ENCODE measurements at places on chromosomes 3 and 15.

DNA sequence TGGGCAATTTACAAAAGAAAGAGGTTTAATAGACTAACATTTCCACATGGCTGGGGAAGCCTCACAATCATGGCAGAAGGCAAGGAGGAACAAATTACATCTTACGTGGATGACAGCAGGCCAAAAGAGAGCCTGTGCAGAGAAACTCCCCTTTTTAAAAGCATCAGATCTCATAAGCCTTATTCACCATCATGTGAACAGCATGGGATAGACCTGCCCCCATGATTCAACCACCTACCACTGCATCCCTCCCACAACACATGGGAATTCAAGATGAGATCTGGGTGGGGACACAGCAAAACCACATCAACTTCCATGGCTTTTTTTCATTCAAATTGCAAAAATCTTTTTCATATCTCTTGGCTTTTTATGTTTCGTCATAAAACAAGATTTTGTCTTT lies 67.6 kb upstream of the GADL1 start:
- DNase-seq, result no peak

GRCh38 chr3:23461069-23461468 lies 257.9 kb downstream of the UBE2E2 start:
- DNase-seq, result no peak

GRCh38 chr3:56806407-56806806 lies 4.7 kb upstream of the ARHGEF3 start:
- DNase-seq, result no peak

GRCh38 chr3:3080309-3080708 lies 29.9 kb downstream of the IL5RA start:
- DNase-seq, result no peak

DNA sequence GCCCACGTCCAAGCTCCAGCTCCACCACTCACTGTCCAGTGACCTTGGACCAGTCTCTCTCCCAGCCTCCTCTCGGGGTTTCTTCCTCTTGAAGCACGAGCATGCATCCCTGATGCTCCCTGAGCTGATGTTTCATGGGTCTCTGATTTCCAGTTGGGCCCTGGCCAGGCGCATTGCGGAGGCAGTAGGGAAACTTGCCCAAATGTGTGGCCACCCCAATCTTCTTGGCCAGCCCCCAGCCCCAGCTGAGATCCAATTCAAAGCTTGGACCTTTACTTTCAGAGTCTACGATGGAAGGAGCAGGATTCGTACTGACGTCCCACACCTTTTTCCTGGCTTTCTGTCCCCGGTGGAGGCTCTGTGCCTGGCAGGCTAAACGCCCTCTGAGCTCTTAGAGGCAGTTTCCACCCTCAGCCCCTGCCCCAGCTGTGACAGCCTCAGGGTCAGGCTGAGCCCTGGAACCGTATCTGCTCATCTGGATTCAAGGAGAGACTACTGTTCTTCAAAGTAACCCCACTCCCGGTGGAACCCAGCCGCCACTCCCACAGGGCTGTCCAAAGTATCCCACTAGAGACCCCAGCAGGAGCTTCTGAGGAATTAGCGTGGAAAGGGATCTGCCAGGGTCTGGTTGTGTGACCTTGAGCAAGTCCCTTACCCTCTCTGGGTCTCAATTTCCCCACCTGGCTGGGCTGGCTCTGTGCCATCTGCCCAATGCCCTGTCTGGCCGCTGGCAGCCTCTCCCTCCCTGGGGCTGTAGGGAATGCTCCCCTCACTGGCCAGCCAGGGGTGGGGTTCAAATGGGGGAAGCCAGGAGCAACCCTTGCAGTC lies 37.4 kb downstream of the CPN2 start:
- no peak for DNase-seq

- DNase-seq, result no peak
Observed at GRCh38 chr3:104244680-104245220, 1122.0 kb upstream of the ALCAM start.

GRCh38 chr15:45640616-45641015 lies 5.8 kb downstream of the SQOR start:
- DNase-seq, result no peak

- DNase-seq, result no peak
Observed at GRCh38 chr3:101253396-101253795, 67.0 kb downstream of the IMPG2 start.

DNA sequence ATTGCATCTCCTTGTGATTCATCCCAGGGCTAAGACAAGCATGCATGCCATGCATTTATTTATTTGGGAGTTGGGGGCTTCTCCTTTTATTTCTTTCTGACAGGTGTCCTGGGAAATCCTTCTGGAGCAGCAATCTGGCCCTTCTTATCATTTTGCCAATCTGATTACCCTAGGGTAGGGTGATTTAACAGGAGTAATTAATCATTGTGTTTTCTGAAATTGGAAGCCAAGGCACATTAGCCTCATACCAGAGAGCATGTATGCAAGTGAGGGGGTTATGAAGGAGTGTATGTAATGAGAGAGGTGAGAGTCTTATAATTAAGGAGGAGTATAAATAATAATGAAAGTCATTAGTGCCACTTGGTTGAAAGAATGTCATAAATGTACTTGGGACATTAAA lies 37.4 kb upstream of the ARPP21 start:
- no peak for DNase-seq

- no peak for DNase-seq
Observed at GRCh38 chr3:53238051-53238850, 17.6 kb downstream of the TKT start.

- DNase-seq, result no peak
Observed at GRCh38 chr3:188780193-188781147, 391.3 kb upstream of the TPRG1 start.

DNA sequence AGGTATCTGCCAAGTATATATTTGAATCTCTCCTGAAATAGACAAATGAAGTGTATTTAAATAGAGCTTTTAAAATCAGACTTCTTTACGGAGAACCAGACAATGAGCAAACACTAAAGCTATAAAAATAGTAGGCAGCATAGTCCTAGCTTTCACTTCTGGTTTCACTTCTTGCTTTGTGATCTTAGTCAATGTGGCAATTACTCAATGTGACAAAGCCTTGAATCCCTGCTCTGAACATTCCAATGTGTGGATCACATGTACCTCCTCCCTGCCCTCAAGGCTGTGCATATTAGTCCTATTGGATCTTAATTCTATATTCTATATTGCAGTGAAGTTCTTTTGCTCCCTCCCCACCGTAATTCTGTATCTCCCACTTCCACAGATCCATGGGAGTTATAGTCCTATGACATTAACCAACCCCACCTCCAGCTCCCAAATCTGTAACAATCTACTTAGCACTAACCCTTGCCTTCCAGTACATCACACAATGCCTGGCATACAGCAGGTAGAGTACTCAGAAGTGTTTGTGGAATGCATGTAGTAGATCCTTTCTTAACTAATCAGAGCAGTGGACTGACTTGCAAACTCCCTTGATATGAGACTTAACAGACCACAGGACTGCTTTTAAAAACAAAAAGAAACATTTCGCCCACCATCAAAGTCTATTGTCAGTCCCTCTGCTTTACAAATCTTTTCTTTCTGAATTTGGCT lies 24.3 kb upstream of the CP start:
- DNase-seq, result no peak

DNA sequence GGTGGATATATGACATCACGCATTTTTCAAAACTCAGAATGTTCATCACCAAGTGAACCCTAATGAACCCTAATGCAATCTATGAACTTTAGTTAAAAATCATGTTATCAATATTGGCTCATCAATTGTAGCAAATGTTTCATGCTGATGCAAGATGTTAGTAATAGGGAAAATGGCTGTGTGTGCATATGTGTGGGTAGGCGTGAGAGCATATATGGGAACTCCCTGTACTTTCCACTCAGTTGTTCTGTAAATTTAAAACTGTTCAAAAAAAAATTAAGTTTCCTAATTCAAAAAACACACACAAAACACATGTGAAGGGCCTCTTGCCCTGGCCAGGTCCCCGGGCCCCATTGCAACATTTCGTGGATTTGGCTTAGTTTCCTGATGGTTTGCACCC lies 89.7 kb upstream of the PROK2 start:
- no peak for DNase-seq

- no peak for DNase-seq
Observed at GRCh38 chr3:174310475-174310983, 548.6 kb upstream of the NAALADL2 start.

GRCh38 chr3:45507820-45508317 lies 86.7 kb upstream of the LIMD1 start:
- no peak for DNase-seq

- DNase-seq, result no peak
Observed at GRCh38 chr3:16174976-16175901, 759 bp downstream of the GALNT15 start.

- DNase-seq, result no peak
Observed at GRCh38 chr15:90596943-90597342, 67.2 kb downstream of the CRTC3 start.

DNA sequence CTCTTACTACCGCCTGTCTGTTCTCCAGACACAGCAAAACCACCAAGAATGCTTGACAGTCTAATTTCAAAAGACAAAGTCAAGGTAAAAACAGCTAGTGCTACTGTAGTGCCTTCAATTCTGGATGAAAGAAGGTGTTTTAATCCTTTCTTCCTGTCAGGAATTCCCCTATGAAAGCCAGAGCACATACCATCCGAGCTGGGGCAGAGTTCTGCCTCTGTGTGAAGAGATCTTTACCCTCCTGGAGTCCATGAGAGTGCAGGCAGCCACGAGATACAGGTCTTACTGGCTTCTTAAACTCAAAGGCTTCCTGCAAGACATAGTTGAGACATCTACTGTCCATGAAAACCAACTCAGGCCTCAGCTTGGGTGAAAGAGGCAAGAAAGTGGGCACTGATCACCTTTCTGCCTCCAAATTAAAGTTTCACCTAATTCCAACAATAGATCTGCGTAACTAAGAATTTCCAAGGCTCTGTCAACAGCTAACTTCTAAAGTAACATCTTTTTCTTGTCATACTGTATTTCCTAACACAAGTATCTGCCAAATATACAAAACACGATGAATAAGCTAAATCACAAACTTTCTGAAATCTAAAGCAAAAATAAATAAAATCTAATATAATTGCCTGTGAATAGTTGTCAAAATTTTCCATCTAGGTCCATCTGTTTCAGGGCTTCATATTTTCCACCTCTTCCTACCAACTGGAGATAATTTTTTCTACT lies 7.5 kb downstream of the CDC25A start:
- no peak for DNase-seq

- DNase-seq, result no peak
Observed at GRCh38 chr3:49804141-49805041, 1.3 kb downstream of the INKA1 start.

DNA sequence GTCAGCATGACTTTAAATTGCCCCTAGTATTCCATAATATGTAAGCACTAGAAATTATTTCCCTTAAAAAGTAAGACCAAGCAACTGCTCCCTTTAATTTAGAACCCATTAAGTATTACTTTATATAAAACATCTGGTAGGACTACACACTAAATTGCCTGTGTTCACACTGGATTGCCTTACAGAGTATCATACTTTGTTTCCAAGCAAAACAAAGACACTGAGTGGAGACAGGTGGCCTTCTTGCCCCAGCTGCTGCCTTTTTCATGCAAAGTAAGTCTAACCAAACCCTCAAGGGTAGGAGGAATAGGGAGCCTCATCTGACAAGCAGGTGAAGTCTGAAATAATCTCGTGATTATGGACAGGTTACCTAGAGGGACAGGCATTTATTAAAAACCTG lies 87.3 kb downstream of the PEX5L start:
- DNase-seq, result no peak

DNA sequence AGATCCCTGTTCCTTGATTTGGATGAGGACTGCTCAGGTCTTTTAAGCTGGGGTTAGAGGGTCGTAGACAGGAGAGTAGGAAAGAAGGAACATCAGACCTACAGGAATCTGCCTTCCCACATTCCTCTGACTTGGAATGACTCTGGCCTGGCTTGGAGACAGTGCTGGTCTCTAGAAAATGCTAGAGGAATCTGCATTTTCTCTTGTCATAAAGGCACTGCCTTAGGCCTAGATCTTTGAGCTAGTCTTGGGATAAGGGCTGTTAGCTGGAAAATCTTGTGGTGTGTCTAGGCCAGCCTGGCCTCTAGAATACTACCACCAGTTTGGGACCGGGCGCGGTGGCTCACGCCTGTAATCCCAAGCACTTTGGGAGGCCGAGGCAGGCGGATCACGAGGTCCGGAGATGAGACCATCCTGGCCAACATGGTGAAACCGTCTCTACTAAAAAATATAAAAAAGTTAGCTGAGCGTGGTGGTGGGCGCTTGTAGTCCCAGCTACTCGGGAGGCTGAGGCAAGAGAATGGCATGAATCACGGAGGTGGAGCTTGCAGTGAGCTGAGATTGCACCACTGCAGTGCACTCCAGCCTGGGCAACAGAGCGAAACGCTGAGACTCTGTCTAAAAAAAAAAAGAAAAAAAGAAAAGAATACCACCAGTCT lies 17.3 kb upstream of the BSN start:
- DNase-seq, result no peak

- DNase-seq, result no peak
Observed at GRCh38 chr3:63911509-63911872, 692 bp downstream of the SCAANT1 start.

DNA sequence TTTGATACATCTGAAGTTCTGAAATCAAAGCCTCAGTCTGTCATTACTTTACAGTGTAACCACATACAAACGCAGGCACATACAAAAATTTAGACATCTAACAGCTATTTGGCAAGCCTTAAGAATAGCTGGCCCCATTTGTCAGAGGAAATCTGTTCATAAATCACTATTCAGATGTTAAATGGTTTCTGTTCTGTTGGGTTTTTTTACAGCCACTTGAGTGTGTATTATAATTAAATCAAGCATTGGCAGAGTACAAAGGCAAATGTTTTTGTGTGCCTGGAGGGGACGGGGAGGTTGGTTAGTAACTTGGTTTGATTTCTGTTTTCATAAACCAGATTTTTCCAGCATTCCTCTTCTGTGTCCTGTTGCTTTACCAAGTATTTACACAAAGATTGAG lies 24.1 kb downstream of the PIGB start:
- no peak for DNase-seq

GRCh38 chr15:69390575-69390974 lies 23.6 kb upstream of the KIF23 start:
- DNase-seq, result no peak

DNA sequence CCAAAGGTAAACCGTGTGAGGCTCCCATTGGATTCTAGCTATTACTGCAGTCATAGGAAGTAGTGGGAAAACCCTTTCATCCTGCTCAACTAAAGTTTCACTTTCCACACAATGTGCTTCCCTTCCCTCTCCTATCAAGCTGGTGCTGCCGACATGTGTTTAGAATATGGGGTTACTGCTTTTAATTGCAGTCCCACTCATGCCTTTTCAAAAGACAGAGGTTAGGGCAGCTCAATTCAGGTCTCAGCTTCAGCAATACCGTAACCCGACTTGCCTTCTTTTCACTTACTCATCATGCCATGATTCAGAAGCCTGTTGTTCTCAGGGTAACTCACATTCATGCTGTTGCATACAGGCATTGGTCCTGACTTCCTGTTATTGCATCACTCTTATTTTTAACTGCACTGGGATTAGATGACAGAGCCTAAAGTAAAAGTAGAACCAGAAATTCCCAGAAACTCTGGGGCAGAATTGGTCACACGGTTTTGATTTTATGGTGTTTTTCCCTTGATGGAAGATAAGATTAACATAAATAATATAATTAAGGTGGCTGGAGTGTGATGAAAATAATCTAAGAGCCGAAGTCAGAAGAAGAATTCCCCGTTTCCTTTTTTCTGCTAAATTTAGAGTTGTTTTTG lies 45.7 kb downstream of the C2CD4B start:
- DNase-seq, result no peak

GRCh38 chr3:165359005-165359404 lies 162.8 kb upstream of the SLITRK3 start:
- DNase-seq, result no peak

- DNase-seq, result no peak
Observed at GRCh38 chr15:58038426-58039078, 27.0 kb downstream of the ALDH1A2 start.

Measured in stimulated activated CD4-positive, alpha-beta T cell treated with anti-CD3 and anti-CD28 coated beads, TNF-alpha, amount 100 ng/mL, for 24 hours (primary cell).